ENCODE measurements at places on chromosomes 7 and 10.
A peak's percentile ranks its signal among the peaks of the same experiment; 100 is the strongest.

- DNase-seq, result no peak
Observed at GRCh38 chr10:105965141-105965540, 1199.4 kb downstream of the SORCS1 start.

DNA sequence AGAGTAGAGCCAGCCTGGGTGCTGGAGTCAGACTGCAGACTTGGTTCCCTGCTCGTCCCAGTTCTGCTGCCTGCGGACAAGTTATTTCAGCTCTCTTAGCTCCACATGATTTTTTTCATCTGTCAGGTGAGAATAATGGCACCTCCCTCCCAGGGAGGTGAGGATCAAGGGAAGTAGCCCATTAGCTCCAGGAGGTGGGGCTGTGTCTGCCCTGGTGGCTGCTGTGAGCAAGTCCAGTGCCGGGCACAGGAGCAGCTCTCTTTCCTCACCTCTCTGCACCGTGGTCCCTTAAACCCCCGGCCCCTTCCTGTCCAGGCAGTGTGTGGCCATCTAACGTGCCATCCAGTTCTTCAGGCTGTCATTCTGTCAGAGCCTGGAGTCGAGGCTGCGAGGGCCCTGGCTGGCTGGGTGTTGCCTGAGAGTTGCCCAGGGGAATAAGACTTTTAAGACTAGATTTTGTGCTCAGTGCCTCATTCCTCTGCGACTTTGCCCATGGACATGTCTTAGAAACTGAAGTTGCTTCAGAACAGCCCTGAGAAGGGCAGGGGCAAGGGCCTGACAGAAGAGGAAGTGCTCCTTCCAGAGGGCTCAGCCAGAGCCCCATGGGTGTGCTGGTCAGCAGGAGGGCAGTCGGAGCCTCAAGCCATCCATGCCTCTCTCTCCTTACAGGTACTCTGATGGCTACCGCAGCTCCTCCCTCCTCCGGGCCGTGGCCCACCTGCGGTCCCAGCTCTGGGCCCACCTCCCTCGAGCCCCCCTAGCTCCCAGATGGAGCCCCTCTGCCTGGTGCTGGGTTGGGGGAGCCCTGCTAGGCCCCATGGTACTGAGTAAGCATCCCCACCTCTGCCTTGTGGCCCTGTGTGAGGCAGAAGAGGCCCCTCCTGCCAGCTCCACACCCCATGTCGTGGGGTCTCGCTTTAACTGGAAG lies 5.0 kb downstream of the ABCB8 start:
- no peak for DNase-seq

GRCh38 chr7:157930926-157931466 lies 594.2 kb downstream of the DNAJB6 start:
- DNase-seq, result no peak

DNA sequence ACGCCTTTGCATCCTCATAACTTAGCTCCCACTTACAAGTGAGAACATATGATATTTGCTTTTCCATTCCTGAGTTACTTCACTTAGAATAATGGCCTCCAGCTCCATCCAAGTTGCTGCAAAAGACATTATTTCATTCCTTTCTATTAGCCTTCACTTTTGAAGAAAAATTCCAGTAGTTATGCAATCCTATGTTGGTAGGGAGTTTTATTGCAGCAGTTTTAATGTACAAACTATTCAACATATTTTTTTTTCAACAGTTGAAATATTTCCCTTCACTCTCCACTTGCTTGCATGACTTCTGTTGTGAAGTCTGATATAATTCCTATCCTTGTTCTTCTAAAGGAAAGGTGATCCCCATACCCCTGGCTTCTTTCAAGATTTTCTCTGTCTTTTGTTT lies 27.3 kb upstream of the ARHGAP22 start:
- no peak for DNase-seq

- no peak for DNase-seq
Observed at GRCh38 chr7:127536741-127537140, 48.7 kb downstream of the GCC1 start.

DNA sequence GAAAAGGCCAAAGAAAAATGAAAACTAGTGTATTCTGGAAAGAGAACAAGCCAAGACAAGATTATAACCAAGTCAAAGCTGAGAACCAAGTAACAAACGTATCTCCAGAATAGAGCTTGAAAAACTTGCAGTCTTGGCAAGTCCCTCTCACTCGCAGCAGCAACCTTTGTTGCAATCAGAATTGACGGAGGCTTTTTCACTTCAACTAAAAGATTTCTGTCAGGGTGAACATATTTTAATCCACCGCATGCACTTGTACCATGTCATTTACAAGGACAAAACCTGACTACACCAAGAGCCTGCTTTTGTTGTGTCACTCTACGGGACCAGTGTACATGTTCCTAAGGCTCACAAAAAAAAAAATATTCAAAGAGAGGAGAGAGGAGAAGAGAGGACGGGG lies 122.0 kb downstream of the CHCHD3 start:
- DNase-seq, result no peak

- no peak for DNase-seq
Observed at GRCh38 chr7:98553666-98554065, 63.4 kb upstream of the NPTX2 start.

GRCh38 chr7:137903382-137904169 lies 56.8 kb upstream of the DGKI start:
- peak; percentile 23 for DNase-seq

GRCh38 chr7:151020231-151020630 lies 4.1 kb downstream of the ATG9B start:
- no peak for DNase-seq

All from NCI-H187 (cell line).